ENCODE measurements at places on chromosomes 12 and 14.

GRCh38 chr14:74505831-74506230 is 12.3 kb downstream of the ISCA2 start:
- no peak for DNase-seq

- no peak for DNase-seq
These were observed 134.0 kb downstream of the TMEM117 start for GRCh38 chr12:43969882-43970281.

- DNase-seq, result no peak
These were observed 50.8 kb downstream of the RPS6KA5 start for GRCh38 chr14:91009501-91010152.

DNA sequence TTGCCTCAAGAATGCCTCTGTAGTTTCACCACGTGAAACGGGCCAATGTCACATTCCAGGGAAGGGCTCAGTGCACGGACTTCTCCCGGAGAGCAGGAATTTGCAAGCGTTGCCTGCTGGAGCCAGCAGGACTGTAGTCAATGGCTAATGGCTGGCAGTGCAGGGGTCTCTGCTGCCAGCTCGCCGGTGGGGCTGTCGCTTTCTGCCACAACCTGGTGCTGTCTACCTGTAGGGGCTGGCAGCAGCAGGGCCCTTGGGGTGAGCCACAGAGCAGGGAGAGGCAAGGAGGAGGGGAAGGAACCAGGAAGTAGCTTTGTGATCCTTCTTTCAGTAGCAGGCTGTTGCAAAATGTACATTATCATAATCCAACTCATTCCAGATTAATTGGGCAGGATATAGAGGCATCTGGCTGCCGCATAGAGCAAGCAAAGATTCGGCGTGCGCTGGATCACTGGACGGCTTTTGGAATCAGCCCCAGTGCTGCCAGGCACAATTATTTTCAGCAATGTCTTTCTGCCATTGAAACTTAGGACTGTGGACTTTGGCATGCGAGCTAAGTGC is 114.1 kb downstream of the PAPOLA start:
- no peak for DNase-seq

GRCh38 chr14:77708749-77709148 is 846 bp downstream of the SLIRP start:
- DNase-seq, result no peak

DNA sequence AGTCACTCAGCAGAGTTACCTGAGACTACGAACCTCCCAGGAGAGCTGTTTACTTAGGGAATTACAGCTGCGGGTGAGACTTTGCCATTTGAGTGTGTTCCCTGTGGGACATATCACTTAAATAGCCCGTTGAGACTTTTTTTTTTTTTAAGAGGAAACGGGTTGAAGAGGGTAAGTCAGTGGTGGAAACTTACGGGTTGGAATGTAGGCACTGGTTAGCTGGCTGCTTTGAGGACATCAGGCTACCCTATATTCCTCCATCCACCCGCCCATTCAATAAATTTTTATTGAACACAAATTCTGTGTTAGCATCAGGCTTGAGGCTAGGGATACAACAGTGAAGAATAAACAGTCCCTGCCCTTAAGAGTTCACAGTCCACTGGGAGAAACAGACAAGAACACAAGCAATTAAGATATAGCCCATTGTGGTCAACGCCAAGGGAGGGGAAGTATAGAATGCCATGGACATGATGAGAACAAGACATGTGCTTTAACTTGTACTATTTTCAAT is 88.1 kb upstream of the CPSF6 start:
- peak; percentile 63 for DNase-seq

Measured in NCI-H1417 (cell line).